ENCODE measurements at places on chromosomes 3 and 15.

GRCh38 chr3:32138545-32139104, 32.2 kb downstream of the GPD1L start:
- no peak for DNase-seq

- DNase-seq, result no peak
Observed at GRCh38 chr15:31573759-31574158, 247.1 kb downstream of the KLF13 start.

DNA sequence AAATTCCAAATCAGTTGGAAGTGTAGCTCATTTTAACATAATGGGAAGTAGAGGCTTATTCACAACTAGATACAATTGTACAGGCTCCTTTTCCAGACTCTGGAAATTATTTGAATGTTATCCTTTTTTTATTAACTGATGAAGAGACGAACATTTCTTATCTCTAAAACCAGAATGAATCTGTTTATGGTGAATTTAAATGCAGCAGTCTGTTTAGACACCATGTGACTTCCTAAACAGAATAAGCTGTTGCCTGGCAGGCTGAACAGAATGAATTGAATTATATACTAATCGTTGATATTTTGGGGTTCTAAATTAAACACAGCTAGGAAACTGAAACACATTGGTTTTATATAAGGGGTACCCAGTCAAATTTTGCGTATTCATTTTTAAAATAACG, 4.0 kb downstream of the SEC61A1 start:
- no peak for DNase-seq

- no peak for DNase-seq
Observed at GRCh38 chr3:150302246-150302645, 105.9 kb upstream of the TSC22D2 start.

- DNase-seq, result no peak
Observed at GRCh38 chr3:52052831-52053306, 3.5 kb downstream of the DUSP7 start.

DNA sequence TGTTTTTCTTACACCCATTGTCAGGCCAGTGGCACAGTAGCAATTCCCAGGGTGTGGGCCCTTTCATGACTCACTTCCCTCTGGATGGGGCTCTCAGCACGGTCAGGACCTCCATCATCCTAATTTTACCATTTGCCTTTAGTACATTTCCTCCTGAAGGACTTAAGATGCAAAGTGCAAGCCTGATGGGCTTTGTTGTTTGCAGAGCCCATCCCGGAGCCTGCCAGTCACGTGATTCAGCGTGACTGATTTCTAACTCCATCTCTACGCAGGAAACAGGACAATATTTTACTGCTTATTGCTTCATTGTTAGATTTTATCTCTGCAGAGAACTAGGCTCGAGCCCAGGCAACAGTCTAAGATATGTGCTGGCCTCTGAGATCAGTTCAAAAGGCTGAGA, 223.7 kb downstream of the PDZRN3 start:
- DNase-seq, result no peak

- DNase-seq, result no peak
Observed at GRCh38 chr15:50028326-50028725, 90.7 kb downstream of the ATP8B4 start.

- no peak for DNase-seq
Observed at GRCh38 chr3:45679805-45680204, 9.4 kb upstream of the SACM1L start.

- no peak for DNase-seq
Observed at GRCh38 chr3:143172062-143172794, 52.7 kb downstream of the CHST2 start.

DNA sequence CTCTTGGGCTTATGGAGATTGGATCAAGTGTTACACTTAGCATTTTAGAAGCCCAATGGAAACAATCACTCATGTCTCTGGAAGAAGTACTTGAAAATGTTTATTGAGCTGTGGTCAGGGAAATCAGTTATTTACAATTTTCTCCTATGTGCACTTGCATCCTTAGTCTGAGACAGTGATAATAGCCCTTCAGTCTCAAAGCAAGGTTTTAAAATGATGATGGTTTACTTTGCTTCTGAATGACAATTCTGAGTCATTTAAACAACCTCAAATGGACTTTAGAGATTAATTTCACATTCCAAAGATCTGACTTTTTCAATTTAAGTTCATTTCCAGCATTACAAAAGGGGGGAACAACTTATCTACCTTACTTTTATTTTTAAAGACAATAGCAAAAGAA, 20.1 kb downstream of the TIPARP start:
- no peak for DNase-seq

All from cortex of kidney (tissue), 1 donor.